Endothelial cell of umbilical vein (primary cell): ENCODE measurements at places on chromosomes 16 and 17. TPM values are rescaled to one million over a fixed set of nuclear protein-coding genes. Genes with fewer than 3 reads are reported as not detected.

DNA sequence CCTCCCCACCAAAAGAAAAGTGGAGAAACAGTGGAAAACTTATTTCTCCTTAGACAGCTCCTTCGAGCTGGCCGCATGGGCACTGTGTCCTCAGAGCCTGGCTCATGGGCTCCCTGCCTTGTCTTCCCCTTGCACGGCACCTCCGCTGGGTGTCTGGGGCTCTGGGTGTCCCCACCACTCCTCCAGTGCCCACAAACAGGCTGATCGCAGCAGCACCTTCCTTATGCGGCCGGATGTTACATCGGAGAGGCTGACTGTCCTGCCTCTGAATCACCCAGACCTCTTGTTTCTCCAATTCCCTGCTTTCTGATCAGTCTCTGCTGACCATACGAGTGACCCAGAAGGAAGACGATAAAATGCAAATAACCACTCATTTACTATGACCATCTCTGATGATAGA, 121.7 kb downstream of the SLC39A11 start:
- DNase-seq = no peak

USP43 gene
- total RNA-seq = 0.16 TPM in 1 of 2 replicates, not detected in the other

PRR35 gene
- total RNA-seq = not detected in 2 replicates

WFIKKN2 gene
- total RNA-seq = not detected in 2 replicates

TMED6 gene
- total RNA-seq = 0.37 and 1.2 TPM in 2 replicates
